ENCODE measurements at places on chromosomes 12 and 14. TPM values are rescaled to one million over a fixed set of nuclear protein-coding genes. Genes with fewer than 3 reads are reported as not detected.
A peak's percentile ranks its signal among the peaks of the same experiment; 100 is the strongest.

SLC4A8 gene
- 0.83 TPM for total RNA-seq

LALBA gene
- not detected for total RNA-seq

RNASE1 gene
- not detected for total RNA-seq

GRCh38 chr14:37090026-37090425, 82.4 kb downstream of the SLC25A21 start:
- H3K36me3 ChIP-seq: no peaks in the 10 kb centered on the region
- no peaks in the 10 kb centered on the region for H3K27me3 ChIP-seq
- no peak overlapping the region for H3K27ac ChIP-seq
- no peak overlapping the region for H3K4me3 ChIP-seq
- DNase-seq: no peak

GRCh38 chr14:100738269-100738691, 11.6 kb downstream of the DLK1 start:
- peaks cover 12% of the 10 kb centered on the region for H3K27me3 ChIP-seq
- H3K36me3 ChIP-seq: no peaks in the 10 kb centered on the region
- peaks cover 2% of the 10 kb centered on the region for H3K4me1 ChIP-seq
- DNase-seq: no peak

DNA sequence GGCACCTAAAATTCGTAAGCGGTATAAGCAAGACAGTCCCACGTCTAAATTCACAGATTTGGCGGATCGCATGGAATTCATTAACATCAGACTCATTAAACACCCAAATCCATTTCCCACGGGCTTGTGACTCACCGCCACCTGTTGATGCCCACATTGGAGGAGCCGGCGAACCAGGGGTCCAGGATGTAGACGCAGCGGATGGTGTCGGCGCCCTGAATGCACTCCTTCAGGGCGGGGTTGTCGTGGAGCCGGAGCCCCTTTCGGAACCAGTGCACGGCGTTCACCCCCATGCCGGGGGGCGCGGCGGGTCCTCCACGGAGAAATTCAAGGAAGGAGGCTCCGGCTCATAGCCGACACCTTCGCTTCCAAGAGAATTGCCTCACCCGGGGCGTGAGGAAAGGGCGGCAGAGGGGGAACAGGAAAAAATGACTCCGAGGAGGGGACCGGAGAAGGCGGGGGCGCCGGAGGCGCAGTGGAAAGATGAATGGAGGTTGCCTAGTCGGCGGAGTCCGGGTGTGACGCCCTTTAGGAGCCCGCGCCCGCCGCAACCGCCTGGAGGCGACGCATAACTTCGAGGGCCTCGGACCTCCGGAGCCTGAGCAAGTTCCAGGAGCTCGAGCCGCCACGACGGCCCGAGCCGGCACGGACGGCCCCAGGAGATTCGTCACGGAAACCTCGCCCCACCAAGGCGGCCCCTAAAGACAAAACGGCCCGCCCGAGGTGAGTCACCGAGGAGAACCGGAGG, 506 bp downstream of the CRY1 start:
- H3K4me1 ChIP-seq: peaks cover 18% of the 10 kb centered on the region
- no peak overlapping the region for H3K27ac ChIP-seq
- peak; percentile 72 for DNase-seq

GRCh38 chr12:120757226-120757742, 31.7 kb downstream of the ACADS start:
- peaks cover 5% of the 10 kb centered on the region for H3K36me3 ChIP-seq
- H3K27ac ChIP-seq: no peak overlapping the region
- peaks cover 10% of the 10 kb centered on the region for H3K4me1 ChIP-seq
- H3K27me3 ChIP-seq: no peaks in the 10 kb centered on the region
- H3K4me3 ChIP-seq: no peak overlapping the region
- DNase-seq: no peak

DNA sequence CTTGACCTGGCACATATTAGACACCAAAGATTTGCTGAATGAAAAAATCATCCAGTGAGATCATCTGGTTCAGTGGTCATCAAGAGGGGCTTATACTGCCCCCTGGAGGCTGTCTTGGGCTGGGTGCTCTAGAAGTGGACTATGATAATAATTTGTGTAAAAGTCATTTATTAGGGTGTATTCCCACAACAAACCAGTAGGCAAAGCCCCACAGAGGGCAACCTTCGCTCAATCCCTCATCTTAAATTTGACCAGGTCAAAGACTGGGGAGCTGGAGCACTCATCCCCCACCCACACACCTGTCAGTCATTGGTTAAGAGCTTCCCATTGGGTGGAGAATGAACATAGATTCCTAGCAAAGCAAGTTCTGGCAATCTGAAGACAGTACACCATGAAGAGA, 20.0 kb upstream of the FICD start:
- H3K4me3 ChIP-seq: no peak overlapping the region
- no peaks in the 10 kb centered on the region for H3K36me3 ChIP-seq
- DNase-seq: no peak
- peaks cover 61% of the 10 kb centered on the region for H3K27me3 ChIP-seq
- no peaks in the 10 kb centered on the region for H3K4me1 ChIP-seq

GRCh38 chr12:26327975-26328644, 132.7 kb downstream of the SSPN start:
- no peaks in the 10 kb centered on the region for H3K27me3 ChIP-seq
- H3K4me1 ChIP-seq: no peaks in the 10 kb centered on the region
- no peak overlapping the region for H3K27ac ChIP-seq
- DNase-seq: no peak
- no peaks in the 10 kb centered on the region for H3K36me3 ChIP-seq

GRCh38 chr12:75479963-75480461, 543 bp upstream of the GLIPR1 start:
- DNase-seq: no peak
- no peaks in the 10 kb centered on the region for H3K27me3 ChIP-seq
- H3K36me3 ChIP-seq: peaks cover 13% of the 10 kb centered on the region

DNA sequence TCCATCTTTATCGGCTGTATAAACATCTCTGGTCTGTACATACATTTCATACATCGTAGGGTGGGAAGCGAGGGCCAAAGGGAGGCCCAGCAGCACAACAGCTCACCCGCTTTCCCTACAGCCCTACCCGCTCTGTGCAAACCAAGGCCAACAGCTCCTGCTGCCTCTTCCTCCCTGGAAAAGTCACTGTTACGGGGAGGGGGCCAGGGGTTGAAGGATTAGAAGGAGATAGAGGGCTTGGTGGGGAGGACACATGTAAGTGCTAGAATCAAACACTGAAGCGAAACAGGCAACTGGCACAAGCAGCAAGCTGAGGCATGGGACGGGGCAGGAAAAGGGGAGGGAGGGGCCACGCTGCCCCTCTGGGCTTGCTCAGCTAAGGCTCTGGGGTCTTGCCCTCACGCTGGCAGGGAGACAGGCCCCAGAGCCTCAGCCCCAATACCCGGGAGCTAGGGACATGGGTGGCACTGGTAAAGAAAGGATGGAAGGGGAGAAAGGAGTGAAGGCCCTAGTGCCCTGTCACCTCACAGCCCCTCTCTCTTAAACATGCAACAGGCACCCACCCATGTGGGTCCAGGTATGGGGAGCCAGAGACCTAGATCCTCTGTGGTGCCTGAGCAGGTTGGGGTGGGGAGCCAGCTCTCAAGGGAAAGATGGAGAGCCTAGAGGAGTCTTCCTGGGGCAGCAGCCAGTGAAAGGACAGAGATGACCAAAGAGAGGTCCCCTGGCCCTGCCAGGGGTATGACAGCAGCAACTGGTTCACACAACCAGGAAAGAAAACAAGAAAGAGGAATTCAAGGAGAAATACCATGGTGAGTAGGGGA, 14.4 kb downstream of the SPRYD3 start:
- no peaks in the 10 kb centered on the region for H3K27me3 ChIP-seq
- peaks cover 4% of the 10 kb centered on the region for H3K36me3 ChIP-seq
- H3K4me3 ChIP-seq: no peak overlapping the region
- peaks cover 14% of the 10 kb centered on the region for H3K4me1 ChIP-seq

Data from T-helper 17 cell (primary cell).